Osteoblast (primary cell): ENCODE measurements at places on chromosomes 2 and 18. TPM values are rescaled to one million over a fixed set of nuclear protein-coding genes. Genes with fewer than 3 reads are reported as not detected.
A peak's percentile ranks its signal among the peaks of the same experiment; 100 is the strongest.

The GAREM2 gene
- total RNA-seq: 1.4 and 2.4 TPM in 2 replicates

DNA sequence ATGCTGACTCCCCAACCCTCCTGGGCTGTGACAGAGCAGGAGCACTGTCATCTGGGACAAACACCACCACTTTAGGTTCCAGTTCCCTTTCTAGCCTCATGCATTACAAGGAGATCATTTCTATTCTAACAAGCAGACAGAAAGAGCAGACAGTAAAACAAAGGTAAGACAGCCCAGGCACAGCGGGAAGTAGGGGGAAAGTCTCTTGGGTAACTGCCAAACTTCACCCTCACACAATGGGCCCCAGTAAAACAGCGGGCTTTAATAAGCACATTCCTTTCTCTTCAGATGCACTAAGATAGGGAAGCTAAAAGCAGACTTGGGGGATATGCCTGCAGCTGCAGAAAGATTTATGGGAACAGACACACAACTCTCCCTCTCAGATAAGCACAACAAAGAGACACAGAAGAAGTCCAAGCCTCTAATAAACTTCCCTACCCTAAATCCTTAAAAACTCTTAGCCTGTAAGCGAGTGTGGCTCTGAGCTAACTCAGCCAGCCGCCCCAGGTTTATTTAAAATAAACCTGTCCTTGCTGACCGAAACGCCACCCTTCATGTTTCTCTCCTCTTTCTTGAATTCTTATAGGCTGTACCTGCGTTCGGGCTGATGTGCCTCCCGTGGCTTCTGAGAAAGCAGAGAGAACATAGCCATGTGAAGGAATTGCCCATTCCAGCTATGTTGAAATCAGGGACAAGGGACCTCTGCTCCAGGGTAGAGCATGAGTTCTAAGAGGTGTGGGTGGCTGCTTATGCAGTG lies 726.8 kb upstream of the DDX18 start:
- no peak for DNase-seq
- H3K27ac ChIP-seq: no peak overlapping the region
- H3K4me3 ChIP-seq: no peak overlapping the region

DNA sequence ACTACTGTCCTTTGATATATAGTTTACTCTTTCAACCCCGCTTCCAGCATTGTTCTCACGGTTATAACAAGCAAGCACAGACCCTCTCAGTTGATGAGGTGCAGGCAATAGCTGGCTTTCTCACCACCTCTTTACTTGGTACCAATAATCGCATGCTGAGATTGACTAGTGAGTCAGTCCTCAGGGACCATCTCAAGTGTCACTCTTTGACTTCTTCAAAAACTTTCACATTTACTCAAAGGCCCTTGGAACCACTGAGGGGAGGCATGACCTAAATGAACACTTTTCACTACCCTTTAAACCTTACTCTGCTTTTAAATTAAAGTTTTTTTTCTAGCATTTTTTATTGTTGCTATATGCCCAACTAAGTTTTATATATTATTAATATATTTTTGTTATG lies 101.8 kb downstream of the DAW1 start:
- H3K4me1 ChIP-seq: no peaks in the 10 kb centered on the region
- no peaks in the 10 kb centered on the region for H3K36me3 ChIP-seq
- no peak for DNase-seq
- no peak overlapping the region for H3K4me3 ChIP-seq
- no peaks in the 10 kb centered on the region for H3K27me3 ChIP-seq

- no peak overlapping the region for H3K4me3 ChIP-seq
- DNase-seq: no peak
- H3K27ac ChIP-seq: no peak overlapping the region
- H3K4me1 ChIP-seq: no peaks in the 10 kb centered on the region
- no peaks in the 10 kb centered on the region for H3K27me3 ChIP-seq
- no peaks in the 10 kb centered on the region for H3K36me3 ChIP-seq
Observed at GRCh38 chr2:25335971-25336370, 5.8 kb downstream of the DNMT3A start.

- peak; percentile 61 for DNase-seq
- H3K4me1 ChIP-seq: peaks cover 21% of the 10 kb centered on the region
- no peak overlapping the region for H3K4me3 ChIP-seq
- H3K36me3 ChIP-seq: no peaks in the 10 kb centered on the region
- H3K27me3 ChIP-seq: no peaks in the 10 kb centered on the region
- no peak overlapping the region for H3K27ac ChIP-seq
Observed at GRCh38 chr2:12005886-12006681, 259.7 kb downstream of the LPIN1 start.
